ENCODE measurements at places on chromosomes 7 and 10.

- no peak for DNase-seq
Measured at GRCh38 chr7:31098642-31099360, 46.7 kb downstream of the ADCYAP1R1 start.

GRCh38 chr10:131155876-131156230, 155.7 kb downstream of the TCERG1L start:
- no peak for DNase-seq

GRCh38 chr10:124983321-124983720, 41.4 kb downstream of the ZRANB1 start:
- DNase-seq: peak; percentile 46

GRCh38 chr10:20892796-20893195, 4.3 kb downstream of the NEBL start:
- DNase-seq: peak; percentile 3

DNA sequence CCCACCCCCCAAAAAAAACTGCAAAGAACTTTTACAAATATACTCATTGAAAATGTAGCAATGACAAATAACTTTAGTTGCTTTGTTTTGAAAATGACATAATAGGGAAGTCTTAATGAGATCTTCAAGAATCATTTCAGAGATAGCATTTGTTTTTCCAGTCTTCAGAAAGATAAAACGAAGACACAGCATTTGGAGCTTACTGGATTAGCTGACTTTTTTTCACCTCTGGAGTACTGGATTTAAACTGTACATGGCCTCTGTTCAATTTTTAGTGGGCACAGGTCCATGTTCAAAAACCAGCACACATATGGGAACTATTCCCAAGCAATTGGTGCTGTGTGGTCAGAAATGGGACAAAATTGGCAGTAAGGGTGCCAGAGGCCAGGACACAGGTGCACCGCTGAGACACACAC, 3.9 kb downstream of the RAB11FIP2 start:
- DNase-seq: no peak

GRCh38 chr7:14854471-14854870, 48.1 kb downstream of the DGKB start:
- no peak for DNase-seq

DNA sequence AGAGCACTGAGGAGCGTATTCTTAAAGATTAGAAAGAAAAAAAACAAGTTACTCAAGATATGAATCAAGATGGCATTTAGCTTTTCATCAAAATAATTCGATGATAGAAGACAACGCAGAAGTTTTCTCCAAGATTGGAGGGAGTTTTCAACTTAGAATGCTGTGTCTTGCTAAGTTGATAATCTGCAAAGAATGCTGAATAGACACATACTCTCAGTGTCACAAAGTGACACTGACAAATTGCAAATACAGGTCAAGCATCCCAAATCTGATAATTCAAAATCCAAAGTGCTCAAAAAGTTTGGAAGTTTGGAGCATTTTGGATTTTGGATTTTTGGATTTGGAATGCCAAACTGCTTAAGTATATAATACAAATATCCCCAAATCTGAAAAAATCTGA, 243.8 kb downstream of the BBS9 start:
- no peak for DNase-seq

DNA sequence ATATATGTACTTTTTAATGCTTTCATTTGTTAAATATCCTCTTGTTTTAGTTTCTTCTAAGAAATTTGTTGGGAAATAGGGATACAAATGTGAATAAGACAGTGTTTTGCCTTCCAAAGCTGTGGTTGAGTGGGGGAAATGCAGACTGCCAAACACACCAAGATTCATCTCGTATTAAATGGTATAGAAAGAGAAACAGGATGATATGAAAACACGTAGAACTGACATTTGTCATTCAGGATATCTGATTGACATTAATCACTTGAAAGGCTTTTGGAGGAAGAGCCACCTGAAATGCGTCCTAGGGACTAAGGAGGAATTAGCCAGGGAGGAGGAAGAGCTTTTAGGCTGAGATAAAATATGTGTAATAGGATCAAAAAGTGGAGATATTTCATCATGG, 287.4 kb upstream of the SEMA3C start:
- DNase-seq: no peak

DNA sequence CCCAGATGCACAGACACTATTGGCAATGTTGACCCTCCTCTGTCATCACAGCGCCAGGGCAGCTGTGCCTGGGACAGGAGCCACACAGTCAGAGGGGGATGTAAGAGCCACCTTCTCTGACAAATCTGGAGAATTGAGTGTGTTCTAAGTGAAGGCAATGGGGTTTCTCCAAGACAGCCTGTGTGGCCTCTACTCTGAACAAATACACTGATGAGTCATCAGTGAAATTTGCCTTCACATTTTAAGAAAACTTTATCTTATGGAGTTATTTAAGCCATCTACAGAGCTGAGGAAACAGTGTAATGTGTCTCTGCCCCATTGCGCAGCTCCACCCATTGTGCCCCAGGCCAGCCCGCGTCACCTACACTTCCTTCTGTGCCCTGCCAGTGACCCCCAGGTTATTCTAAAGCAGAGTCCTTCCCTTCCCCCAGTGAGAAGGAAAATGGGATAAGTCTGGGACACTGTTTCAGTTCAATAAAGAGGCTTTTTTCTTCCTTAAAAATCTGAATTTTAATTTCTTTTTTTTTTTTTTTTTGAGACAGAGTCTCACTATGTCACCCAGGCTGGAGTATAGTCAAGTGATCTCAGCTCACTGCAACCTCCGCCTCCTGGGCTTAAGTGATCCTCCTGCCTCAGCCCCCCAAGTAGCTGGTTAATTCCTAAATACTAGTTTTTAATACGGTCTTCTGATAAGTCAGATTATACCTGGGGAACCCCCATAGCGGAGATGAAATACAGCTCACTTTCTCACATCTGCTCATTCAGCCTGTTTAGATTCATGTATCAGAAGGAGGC, 21.8 kb downstream of the AKR1E2 start:
- DNase-seq: peak; percentile 89

All from fibroblast of pulmonary artery (primary cell).